Activated CD8-positive, alpha-beta T cell treated with anti-CD3 and anti-CD28 coated beads, Interleukin-2, amount 10 ng/mL, durations not matched to agents 7 days and 5 days (primary cell): ENCODE measurements at places on chromosomes 5 and 9. TPM values are rescaled to one million over a fixed set of nuclear protein-coding genes. Genes with fewer than 3 reads are reported as not detected.

DNA sequence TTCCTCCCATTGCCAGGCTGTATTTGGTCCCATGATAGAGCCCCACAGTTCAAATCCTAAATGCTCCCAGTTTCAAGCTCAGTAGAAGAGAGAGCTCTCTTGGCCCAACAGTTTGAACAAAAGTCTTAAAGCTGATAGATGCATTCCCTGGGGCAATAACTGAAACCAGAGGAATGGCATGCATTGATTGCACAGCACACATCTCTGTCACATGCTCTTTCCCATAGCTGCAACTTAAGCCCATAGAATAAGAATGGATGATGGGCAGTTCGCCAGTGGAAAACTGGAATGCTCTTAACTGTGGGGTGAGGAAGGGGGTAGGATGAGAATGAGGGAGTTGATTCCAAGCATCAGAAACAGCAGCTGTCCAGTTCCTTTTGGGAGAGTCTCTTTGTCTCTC is 1942.4 kb upstream of the WWC1 start:
- H3K36me3 ChIP-seq = no peaks in the 10 kb centered on the region
- no peak for DNase-seq
- no peak overlapping the region for H3K27ac ChIP-seq
- H3K4me3 ChIP-seq = no peak overlapping the region
- no peaks in the 10 kb centered on the region for H3K4me1 ChIP-seq
- no peaks in the 10 kb centered on the region for H3K27me3 ChIP-seq

DNA sequence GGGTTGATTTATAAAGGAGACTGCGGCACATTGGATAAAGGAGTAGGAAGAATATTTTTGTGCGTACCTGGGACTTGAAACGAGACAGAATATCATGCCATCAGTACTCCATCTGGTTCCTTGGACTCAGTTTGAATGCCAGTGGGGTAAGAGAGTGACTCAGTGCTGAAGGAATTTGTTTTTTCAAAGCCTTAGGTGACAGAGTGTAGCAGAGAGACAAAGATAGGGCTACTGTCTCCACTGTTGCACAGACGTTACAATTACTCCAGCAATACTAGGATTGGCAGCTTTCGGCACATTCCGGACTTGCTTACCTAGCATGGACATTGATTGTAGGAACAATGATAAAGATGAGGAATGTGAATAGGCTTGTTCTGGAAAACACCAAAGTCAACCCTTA is 250.7 kb downstream of the KCTD16 start:
- H3K4me1 ChIP-seq = no peaks in the 10 kb centered on the region
- no peak overlapping the region for H3K27ac ChIP-seq
- no peaks in the 10 kb centered on the region for H3K36me3 ChIP-seq

DNA sequence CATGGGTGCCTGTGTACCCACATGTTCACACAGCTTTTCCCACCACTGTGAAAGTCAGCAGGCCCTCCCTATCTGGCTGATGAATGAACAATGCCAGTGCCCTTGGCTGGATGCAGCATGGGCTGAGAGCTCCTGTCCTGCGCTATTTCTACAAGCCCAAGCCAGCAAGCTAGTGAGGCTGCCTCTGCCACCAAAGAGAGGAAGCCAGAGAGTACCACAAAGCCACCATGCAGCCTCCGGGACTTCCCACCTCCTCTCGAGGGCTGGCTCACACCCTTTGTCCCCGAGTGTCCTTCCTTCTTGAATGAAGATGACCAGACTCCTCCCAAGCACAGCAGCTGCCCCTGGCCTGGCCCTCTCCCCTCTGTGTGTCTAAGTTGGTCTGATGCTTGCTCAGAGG is 76.5 kb downstream of the SH3PXD2B start:
- H3K27ac ChIP-seq = no peak overlapping the region
- H3K4me1 ChIP-seq = peaks cover 14% of the 10 kb centered on the region
- H3K36me3 ChIP-seq = no peaks in the 10 kb centered on the region
- no peak overlapping the region for H3K4me3 ChIP-seq
- peak; percentile 29 for DNase-seq

SMIM3 gene
- total RNA-seq = 16.7 TPM
